ENCODE measurements at places on chromosomes 7 and 10.

- DNase-seq, result no peak
These were observed 725.1 kb downstream of the GRID1 start for GRCh38 chr10:85641479-85642009.

DNA sequence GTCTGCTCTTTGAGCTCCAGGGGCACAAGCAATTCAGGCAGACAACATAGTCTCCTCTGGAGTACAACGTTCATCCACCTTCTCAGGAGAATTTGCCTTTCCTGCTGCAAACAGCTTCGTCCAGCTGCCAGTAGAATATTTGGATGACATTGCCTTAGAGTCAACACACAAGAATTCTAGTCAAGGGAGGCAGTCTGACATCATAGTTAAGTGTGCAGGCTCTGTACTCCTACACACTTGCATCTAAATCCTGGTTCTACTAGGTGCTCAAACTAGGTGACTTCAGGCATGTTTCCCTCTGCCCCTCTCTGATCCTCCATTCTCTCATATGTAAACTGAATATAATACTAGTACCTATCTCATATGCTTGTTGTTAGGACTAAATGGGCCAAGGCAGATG is 314.8 kb downstream of the HPSE2 start:
- DNase-seq, result no peak

GRCh38 chr7:78443811-78444210 is 645.2 kb downstream of the PHTF2 start:
- no peak for DNase-seq

- DNase-seq, result no peak
These were observed 43.6 kb downstream of the GUSB start for GRCh38 chr7:65938336-65938895.

DNA sequence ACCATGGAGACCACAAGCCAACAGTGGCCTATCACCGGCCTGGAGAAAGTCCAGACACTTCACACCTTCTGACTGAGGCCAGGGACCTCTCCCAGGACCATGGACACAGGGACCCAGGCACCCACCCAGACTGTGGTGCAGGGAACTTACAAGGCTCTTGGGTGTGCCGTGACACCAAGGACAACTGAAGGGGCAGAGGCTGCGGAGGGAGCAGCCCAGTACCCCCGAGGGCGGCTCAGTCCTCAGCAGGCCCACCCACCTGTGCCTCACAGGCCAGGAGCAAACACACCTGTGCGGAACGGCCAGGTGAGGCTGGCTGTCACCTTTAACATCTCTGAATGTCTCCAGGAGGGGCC is 182.3 kb downstream of the MAD1L1 start:
- DNase-seq, result no peak

DNA sequence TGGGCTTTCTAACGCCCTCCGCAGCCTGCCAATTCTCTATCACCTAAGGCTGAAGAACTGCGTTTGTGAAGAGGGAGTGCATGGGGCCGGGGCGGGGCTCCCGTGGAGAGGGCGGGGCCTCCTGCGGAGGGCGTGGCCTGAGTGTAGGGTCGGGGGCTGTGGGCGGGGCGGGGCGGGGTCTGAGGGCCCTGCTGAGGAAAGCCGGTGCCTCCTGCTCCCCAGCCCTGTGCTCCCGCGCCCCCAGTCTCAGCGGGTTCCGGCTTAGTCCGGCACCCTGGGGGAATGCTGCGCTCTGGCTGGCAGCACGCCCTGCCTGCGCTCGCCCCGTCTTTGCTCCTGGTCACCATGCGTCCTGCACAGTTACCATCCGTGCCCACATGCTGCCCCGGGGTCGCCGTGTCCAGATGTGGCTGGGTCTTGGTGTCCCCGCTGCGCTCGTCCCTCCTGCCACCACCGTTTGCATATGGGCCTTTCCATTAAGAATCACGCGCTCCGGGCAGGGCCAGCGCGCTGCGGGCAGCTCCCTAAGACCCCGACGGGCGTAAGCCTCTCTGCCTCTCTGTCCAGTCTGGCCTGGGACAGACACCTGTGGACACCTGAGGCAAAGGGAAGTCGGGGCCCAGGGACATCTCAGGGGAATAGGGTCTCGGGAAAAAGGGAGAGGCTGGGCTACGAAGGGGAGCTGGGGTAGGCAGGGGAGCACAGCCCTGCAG is 144.0 kb upstream of the RET start:
- peak; percentile 46 for DNase-seq

- no peak for DNase-seq
These were observed 19.3 kb upstream of the ACHE start for GRCh38 chr7:100914879-100915447.

GRCh38 chr7:44391171-44391570 is 65.8 kb upstream of the CAMK2B start:
- DNase-seq, result no peak

- DNase-seq, result no peak
These were observed 154.0 kb downstream of the SUGCT start for GRCh38 chr7:40288827-40289226.

GRCh38 chr10:59006511-59007306 is 169.7 kb upstream of the PHYHIPL start:
- no peak for DNase-seq

DNA sequence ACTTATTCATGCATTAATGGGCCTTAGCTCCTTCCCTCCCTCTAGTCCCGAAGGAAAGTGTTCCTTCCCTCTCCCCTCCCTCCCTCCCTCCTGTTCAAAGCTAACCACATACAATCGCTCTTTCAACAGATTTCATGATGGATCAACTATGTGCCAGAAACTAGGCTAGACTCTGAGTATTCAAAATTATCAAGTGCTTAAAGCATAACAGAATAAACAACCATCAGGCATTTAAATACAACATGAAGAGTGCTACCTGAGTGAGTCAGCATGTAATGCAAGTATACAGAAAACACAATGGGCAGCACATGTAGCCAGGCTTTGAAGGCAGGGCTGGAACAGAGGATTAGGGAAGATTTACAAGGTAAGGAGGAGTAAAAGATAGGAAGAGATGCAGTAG is 11.3 kb downstream of the CHCHD3 start:
- no peak for DNase-seq

- no peak for DNase-seq
These were observed 30.3 kb downstream of the SLC29A3 start for GRCh38 chr10:71349406-71349805.

DNA sequence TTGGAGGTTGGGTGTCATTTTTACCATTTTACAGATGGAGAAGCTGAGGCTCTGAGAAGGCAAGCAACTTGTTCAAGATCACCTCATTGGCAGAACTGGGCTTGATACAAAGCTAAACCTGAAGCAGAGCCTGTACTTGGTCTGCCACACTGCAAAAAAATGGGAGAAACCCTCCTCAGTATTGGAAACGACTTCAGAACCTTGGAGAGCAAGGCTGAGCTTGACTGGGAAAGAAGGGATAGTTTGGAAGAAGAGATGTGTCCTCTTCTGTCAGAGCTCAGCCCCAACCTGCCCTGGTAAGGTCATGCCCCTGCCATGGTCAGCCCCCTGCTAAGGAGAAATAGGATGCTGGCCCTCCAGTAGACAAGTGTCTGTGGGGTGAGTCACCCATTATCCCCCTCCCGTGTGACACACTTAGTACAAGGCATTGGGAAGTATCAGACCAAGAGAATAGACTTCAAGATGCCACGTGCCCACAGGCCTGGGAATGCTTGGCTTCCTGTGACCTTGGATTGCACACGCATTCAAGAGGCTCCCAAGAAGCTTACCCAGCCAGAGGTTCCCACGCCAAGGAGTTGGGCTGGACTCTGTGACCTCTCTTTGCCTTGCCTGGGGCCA is 56.2 kb upstream of the SMNDC1 start:
- DNase-seq, result no peak

- DNase-seq, result no peak
These were observed 133.6 kb upstream of the PRKCQ start for GRCh38 chr10:6713716-6714115.

- DNase-seq, result no peak
These were observed 75.1 kb upstream of the SMNDC1 start for GRCh38 chr10:110379831-110380230.

DNA sequence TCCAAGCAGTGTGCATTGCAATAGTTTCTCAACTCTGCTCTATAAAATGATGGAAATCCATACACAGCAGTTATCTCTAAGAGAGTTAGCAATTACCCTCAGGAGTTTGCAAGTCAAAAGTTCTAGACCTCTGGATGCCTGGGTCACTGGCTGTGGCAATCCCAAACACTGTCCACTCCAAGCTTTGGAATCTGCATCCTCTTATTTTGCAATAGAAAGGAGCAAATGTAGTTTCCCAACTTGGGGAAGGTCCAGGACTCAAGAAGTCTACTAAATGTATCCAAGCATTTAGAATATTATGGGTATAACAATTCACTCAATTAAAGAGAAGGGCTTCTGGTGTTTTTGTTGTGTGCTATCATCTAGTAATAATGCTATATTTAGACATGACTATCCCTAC is 131.3 kb upstream of the NRP1 start:
- no peak for DNase-seq

GRCh38 chr10:1523221-1523620 is 214.1 kb downstream of the ADARB2 start:
- DNase-seq, result no peak

DNA sequence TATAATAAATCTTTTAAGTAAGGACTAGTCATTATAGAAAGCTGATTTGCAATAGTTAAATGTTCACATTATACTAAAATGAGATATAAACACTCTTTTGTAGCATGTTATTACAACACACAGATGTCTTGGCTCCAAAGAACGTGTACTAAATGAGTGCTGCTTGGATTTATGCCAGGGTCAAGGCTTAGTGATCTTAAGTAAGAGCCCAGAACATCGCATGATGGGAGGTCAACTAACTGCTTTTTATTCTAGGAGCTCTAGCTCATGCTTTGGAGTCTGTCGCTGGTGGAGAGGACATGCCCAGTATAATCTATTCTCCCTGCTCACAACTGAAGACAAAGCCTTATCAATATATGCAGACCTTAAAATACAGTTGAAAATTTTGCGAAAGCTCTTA is 315.1 kb downstream of the BBS9 start:
- no peak for DNase-seq

GRCh38 chr7:151468217-151469018 is 28.5 kb upstream of the CRYGN start:
- DNase-seq, result peak; percentile 24

DNA sequence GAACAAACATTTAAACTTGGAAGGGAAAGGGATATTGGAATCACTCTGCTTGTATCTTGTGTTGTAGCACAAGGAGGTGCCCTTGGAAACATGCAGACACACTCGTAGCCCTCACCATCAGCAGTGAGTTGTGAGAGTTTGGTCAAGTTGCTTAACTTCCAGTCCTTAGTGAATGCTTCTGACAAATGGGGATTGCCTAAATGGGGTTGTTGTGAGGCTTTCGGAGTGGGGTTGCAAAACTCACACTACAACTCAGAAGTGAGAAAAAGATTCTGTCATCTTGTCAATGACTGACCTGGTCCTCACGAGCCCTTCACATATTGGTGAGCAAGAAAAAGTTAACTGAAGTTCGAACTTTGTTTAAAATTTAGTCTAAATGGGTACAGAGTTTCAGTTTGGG is 29.0 kb upstream of the GSDME start:
- DNase-seq, result no peak

GRCh38 chr10:119483839-119484238 is 58.7 kb downstream of the RGS10 start:
- DNase-seq, result no peak

DNA sequence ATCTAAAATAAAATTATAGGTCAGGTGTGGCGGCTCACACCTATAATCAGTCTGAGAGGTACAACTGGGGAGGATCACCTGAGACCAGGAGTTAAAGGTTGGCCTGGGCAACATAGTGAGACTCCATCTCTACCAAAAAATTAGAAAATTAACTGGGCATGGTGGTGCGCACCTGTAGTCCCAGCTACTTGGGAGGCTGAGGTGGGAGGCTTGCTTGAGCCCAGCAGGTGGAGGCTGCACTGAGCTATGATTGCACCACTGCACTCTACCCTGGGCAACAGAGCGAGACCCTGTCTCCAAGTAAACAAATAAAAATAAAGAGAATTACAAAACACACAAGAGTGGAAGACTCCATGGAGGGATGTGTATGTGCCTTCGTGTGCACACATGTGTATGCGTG is 171.5 kb downstream of the PARD3 start:
- DNase-seq, result no peak

GRCh38 chr7:582931-583330 is 63.3 kb upstream of the PDGFA start:
- peak; percentile 6 for DNase-seq

GRCh38 chr10:130928306-130928705 is 383.2 kb downstream of the TCERG1L start:
- no peak for DNase-seq

GRCh38 chr7:36147361-36147760 is 5.7 kb upstream of the EEPD1 start:
- no peak for DNase-seq

GRCh38 chr10:68666280-68666760 is 54.7 kb upstream of the CCAR1 start:
- DNase-seq, result no peak

- DNase-seq, result no peak
These were observed 106.7 kb upstream of the LAMB4 start for GRCh38 chr7:108236681-108237415.

DNA sequence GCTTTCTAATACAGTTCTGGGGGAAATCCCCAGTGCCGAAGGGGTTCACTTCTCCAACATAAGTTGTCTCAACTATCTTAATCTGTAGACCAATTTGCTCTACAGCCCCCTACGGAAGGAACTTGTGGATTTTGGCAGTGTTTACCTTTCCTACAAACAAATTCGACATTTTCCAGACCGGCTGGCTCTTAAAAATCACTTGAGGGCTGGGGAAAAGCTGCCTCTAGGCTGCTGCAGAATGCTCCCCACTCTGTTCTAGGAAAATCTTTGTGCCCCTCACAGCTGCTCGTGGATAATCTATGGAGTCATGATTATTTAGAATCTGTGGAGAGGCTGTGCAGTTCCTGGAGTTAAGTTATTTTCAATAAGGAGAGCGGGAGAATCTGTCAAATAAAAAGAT is 474.6 kb upstream of the FZD8 start:
- no peak for DNase-seq

GRCh38 chr10:12428447-12429135 is 79.2 kb downstream of the CAMK1D start:
- DNase-seq, result no peak

- DNase-seq, result peak; percentile 76
These were observed 435 bp upstream of the PWWP2B start for GRCh38 chr10:132396494-132397035.

Measured in CD4-positive, alpha-beta T cell treated with Interleukin-17A for 1 hour (primary cell).